ENCODE measurements at places on chromosomes 12 and 14.

DNA sequence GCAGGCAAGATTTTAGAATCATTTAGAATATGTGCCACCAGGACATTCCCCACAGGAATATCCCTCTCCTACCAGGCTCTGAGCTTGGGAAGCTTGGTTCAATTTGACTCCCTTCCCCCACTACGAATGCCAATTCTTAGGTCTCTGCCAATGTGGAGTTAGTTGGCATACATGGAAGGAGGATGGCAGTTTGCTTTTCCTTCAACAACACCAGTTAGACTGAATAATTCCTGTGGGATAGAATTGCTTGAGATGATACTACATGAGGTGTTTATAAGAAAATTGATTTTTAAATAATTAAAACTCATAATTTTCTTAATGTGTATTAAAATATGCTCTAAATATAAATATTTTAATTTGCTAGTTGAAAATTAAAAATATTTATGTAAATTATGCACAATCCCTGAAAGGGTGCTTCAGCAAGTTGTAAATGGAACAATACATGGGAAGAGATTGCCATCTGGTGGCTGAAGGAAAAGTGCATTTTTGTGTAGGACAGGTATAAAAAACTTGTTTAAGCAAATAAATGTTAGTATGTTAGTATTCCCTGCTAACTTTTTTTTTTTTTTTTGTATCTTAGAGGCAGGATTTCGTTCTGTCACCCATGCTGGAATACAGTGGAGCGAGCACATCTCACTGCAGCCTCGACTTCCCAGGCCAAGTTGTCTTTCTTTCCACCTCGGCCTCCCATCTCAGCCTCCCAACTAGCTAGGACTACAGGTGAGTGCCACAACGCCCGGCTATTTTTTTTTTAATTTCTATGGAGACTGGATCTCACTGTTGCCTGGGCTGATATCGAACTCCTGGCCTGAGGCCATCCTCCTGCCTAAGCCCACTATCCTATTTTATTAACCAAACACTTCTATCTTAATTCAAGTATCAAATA lies 25.8 kb upstream of the STRAP start:
- DNase-seq: no peak

GRCh38 chr12:42608196-42608825 lies 18.8 kb upstream of the PRICKLE1 start:
- no peak for DNase-seq

DNA sequence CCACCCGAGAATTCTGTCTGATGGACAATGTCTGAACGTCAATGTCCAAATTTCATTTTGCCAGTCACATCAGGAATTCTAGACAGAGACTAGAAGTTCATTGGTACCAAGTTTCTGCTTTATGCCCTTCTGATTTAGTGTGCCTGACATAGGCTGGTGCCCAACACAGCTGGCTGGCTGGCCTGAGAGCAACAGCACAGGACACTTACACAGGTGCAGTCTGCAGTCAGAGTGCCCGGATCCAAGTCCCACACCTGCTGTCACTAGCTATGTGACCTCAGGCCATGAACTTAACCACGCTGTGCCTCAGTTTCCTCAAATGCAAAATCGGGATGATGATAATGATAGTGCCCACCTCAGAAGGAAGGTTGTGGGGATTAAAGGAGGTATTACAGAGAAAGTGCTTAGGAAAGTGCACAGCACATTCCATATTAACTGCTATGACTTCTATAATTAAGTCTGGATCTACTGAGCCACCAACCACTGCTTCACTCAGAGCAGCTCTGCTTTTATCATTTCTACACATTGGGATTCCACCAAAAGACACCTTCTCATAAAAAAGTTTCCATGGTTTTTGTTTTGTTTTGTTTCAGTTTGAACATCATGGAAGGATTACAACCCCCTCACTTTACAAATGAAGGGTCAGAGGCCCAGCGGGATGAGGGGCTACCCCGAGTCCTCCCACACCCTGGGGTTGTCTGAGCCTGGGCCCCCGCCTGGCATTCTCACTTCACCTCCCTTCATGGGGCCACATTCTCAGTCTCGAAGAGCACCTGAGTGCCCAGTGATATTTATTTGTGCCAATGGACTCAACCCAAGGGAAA lies 168.8 kb upstream of the BCL2L14 start:
- no peak for DNase-seq

DNA sequence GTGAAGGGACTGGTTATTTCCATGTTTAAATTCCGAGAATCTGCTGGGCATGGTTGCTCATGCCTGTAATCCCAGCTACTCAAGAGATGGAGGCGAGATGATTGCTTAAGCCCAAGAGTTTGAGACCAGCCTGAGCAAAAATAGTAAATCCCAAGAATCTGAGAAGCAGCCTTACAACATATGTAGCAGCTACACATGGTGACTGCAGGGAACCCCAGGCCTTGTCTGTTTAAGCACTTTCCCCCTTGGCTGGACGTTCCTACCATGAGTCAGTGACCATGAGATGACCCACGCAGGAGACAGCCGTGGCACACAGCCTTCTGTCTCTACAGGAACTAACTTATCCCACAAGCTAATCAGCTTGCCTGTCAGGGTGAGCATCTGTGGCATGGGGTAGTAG lies 5.5 kb upstream of the SLC24A4 start:
- DNase-seq: no peak

GRCh38 chr12:2347844-2348481 lies 295.2 kb downstream of the CACNA1C start:
- no peak for DNase-seq

DNA sequence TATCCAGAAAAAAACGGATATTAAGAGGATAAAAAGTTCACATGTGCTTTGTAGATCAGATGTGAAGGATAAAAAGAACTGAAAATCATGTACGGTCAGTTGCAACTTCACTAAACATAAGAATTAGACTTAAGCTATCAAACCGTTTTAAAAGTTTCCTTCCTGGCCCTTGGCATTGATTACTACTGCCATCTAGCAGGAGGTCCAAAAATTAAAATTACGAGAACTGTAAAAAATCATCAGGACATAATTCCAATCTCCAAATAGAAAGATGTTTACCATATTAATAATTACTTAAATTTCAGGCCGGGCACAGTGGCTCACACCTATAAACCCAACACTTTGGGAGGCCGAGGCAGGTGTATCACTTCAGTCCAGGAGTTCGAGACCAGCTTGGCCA lies 7.9 kb downstream of the WDR89 start:
- no peak for DNase-seq

DNA sequence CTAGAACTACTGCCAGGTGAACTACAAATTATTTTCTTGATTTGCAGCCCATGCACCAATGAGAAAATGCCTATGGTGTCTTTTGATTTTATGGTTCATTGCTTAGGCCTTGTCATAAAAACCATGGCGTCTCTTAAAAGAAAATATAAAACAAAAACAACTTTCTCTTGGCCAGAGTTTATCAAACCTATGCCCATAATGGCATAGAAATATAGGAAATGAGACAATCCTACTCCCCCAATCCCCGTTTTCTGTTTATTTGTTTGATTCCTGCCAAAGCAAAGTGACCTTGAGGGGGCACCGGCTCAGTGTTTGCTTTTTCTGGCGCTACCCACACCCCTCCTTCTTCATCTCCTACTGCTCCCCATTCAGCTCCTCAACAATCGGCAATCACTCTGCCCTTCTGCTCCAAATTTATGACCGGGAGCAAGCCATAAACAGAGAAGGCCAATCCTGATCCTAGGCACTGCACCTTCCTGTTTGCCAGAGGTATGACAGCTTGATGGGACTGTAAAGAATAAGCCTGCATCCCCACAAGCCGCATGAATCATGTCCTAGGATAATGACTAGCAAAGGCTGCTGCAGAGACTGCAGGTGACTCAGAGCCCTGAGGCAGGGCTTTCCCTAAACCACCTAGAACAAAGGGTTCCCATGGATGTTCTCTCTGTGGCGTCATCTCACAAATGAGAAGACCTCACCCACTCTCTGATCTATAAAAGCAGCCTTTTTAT lies 874.9 kb downstream of the NRXN3 start:
- DNase-seq: no peak
